ENCODE measurements at places on chromosomes 2 and 18.

GRCh38 chr2:31387850-31388249 is 26.7 kb downstream of the XDH start:
- no peak for DNase-seq

DNA sequence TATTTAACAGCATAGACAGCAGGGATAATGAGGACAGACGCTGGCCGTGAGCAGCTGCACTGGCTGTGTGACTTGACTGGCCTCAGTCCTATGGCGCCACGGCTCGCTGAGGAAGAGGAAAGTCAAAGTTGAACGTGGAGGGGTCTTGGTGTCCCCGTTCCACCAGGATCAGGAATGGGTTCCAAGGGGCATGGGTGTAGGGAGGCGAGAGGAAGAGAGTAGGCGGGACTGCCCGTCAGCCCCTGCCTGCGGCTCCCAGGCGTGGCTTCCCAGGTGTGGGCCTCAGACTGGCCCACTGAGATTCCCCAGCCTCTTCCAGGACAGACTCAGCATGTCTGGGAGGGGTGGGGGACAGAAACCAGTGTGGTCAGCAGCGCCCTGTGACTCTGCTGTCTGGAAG is 51.4 kb downstream of the POMC start:
- DNase-seq: no peak

DNA sequence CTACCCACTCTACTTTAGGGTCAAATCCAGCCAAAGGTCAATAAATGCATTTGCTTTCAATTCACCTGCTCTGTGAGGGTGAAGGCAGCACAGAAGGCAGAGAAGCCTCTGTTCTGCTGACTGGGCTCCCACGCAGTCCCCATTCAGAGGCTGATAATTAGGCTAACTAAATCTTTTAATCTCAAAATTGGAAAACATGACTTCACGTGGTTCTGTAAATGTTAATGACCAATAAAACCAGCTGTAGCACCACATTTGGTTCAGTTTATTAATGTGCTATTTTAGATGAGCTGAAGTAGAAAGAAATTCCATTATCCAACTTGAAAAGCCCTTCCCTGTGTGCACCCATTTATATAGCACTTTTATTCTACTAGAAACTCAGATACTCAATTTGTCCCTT is 310.6 kb downstream of the C1D start:
- no peak for DNase-seq

DNA sequence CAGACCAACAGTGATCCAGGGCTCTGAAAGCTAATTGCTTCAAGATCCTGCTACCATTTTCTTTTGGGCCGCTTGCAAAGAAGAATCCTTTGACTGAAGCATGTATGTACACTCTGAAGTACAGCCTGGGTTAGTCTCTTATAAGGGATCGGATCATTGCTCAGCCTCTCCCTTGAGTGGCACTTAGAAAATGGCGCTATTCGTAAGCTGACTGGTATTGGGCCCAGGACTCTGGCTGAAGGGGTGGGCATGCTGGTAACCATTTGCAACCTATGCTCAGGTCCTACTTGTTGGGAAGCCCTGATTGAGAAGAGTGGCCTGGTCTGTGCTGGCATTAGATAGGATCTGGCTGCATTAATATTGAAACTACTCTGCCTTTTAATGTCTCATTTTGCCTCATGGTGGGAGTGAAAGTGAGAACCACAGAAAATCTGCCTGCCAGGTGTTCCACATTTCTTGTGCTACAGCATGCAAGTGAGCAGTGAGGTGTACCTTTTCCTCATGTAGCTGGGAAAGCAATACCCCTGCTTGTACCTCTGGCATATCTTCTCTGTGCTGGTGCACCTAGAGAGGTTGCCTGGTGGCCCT is 661 bp upstream of the MGAT5 start:
- DNase-seq: peak; percentile 58

DNA sequence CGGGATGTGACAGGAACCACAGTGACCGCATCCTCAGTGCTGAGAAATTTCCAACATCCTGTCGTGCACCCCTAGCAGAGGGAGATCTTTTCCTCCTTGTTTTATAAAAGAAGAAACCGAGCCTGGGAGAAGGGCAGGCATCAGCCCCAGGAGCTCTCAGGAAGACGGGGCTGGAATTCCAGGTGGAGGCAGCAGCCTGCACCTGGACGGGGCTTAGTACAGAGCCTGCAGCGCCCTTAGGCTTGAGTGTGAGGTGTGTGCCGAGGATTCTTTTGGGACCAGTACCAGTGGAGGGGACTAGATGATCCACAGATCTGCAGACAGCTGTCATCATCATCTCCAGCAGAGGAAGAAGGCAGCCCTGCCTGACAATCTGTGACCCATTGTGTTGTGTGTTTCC is 148.8 kb downstream of the GBX2 start:
- DNase-seq: no peak
